Fibroblast of pulmonary artery (primary cell): ENCODE measurements at places on chromosomes 4 and X.

- DNase-seq: peak; percentile 24
Measured at GRCh38 chrX:86002076-86002896, 45.1 kb downstream of the CHM start.

GRCh38 chrX:130117166-130117565 lies 6.9 kb upstream of the ELF4 start:
- no peak for DNase-seq

DNA sequence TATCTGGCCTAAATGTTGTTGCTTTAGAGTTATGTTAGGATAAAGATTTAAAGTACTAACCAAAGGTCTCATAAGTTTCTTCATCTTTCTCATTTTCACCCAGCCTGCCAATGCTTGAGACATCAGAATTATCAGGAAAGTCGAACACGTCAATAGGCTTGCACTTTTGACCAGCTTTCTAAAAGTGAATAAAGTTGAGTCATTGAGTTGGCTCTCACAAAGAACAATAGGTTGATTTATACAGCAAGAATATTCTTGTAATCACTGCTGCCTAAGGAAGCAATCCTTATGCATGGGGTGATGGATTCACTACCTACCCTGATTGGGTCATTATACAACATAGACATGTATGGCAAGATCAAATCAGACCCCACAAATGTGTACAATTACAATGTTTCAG lies 5.0 kb downstream of the CENPU start:
- peak; percentile 88 for DNase-seq

DNA sequence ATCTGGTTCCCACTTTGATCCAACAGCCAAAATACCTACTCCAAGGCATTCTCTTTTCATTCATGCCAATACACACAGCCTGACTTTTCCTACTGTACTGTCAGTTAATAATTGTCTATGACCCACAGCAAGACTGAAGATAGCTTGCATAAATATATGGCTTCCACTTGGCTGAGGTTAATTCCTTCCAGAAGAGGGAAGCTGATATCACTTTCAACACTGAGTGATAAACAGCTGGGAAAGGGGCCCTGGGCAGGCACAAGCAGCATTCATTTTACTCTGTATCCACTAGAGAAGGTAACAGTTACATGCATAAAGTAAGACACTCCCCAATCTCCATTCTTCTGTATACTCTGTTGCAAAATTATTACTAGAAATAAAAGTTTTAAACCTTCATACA lies 200.2 kb upstream of the UGT8 start:
- no peak for DNase-seq

DNA sequence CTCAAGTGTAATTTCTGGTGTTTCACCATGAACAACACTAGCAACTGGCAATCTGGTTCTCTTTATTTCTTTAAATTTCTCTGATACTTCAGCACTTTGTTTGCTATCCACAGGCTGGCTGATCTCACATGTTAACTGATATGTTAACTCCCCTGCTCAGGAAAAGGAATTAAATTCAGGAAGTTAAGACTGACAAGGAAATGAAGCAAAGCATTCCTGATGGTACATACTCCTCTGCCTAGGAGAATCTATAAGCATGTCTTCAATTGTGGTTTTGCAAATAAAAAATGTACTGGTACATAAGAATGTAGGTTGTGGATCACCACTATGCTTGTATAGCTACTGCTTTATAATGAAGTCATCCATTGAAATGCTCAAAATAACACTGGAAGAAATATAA lies 1119.2 kb upstream of the INTU start:
- peak; percentile 8 for DNase-seq

- DNase-seq: no peak
Measured at GRCh38 chr4:150167054-150167453, 88.8 kb downstream of the DCLK2 start.

GRCh38 chr4:142567199-142567598 lies 278.9 kb downstream of the INPP4B start:
- DNase-seq: no peak

DNA sequence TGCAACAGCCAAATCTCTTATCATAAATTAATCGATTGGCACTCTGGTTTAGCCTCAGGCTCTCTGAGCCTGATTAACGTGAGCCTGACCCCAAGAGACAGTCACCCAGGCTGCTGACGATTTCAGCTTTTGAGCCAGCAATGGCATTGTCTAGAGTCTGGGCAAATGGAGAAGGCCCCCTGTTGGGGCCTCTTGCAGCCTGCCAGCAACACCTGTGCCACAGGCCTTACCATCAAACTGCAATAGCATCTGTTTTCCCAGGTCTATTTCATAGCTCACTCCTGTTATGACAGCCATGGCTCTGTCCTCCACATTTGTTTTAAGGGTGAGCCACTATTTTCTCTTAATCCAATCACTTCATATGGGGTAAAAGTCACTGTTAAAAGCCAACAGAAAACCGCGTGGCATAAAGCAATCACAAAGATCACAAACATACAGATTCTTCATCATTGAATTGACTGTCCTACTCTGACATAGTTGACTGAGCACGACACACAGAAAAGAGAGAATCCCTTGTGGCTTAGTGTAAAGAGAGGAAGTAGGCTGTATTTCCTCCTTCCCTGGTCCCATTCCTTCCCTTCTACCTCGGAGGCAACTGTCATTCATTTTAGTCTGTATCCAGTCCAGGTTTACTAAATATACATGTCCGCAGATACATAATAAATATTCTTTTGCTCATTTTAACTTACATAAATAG lies 47.8 kb downstream of the SLC9A7 start:
- DNase-seq: no peak

- no peak for DNase-seq
Measured at GRCh38 chr4:22625311-22625710, 67.4 kb upstream of the GBA3 start.

- DNase-seq: no peak
Measured at GRCh38 chrX:40076750-40077575, 20.8 kb downstream of the BCOR start.

- no peak for DNase-seq
Measured at GRCh38 chr4:116881077-116881476, 204.3 kb downstream of the TRAM1L1 start.

DNA sequence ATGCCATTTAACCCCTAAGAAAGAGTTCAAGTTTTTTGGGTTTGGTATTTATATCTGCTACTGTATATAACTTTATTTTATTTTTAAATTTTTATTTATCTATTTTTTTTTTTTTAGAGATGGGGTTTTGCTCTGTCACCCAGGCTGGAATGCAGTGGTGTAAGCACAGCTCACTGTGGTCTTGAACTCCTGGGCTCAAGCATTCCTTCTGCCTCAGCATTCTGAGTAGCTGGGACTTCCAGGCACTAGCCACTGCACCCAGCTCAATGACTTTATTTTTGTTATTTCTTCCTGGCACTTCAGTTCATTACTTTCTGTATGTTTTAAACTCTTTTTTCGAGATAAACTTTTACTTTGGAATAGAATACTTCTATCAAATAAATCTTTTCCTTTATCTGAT lies 42.4 kb upstream of the PGAM4 start:
- no peak for DNase-seq

- DNase-seq: no peak
Measured at GRCh38 chrX:107775000-107775733, 420 bp downstream of the TSC22D3 start.

DNA sequence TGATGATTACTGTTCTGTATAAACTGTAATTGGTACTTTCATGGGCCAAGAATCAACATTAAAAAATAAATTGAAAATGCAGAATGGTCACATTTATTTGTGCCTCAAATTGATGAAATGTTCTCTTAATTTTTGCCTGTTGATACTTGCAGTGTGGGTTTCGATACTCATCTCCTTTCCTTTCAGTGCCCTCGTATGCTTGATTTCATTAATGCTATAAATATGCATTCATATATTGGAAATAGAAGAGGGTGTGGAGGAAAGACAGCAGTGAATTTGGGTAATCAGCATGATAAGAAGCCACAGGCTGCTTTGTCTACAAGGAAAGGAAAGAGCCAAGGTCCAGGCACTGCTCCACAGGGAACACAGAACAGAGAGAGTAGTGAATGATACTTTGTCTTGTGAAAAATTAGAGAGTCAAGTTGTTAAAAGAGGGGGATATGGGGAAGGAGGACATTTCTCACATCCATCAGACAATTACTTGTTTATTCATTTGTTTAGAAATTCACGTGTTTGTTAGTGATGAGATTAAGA lies 1.0 kb upstream of the DDX60 start:
- no peak for DNase-seq

- DNase-seq: no peak
Measured at GRCh38 chr4:1559896-1560650, 124.0 kb downstream of the FAM53A start.
